ENCODE measurements at places on chromosomes 11 and 22. TPM values are rescaled to one million over a fixed set of nuclear protein-coding genes. Genes with fewer than 3 reads are reported as not detected.

DNA sequence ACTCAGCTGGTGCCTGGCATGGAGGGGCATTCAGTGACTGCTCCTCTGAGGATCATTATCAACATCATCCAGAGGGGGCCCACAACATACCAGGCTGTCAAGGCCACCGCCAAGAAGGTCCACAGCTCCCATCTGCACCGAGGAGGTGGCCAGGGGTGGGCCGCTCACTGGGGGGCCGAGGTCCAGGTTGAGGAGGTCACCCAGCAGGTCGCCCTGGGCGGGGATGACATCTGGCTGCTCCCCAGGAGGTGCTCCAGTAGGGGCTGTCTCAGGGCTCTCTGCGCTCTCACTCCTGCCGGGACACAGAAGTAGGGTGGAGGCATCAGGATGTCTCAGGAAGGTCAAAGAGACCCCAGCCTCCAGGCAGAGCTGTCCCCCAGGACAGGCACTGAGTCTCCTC lies 25.1 kb upstream of the RASL10A start:
- no peaks in the 10 kb centered on the region for H3K27me3 ChIP-seq
- no peaks in the 10 kb centered on the region for H3K36me3 ChIP-seq
- H3K27ac ChIP-seq: no peak overlapping the region
- no peaks in the 10 kb centered on the region for H3K4me1 ChIP-seq
- DNase-seq: no peak

PNPLA5 gene
- polyA plus RNA-seq: 0.08 TPM

TALDO1 gene
- polyA plus RNA-seq: 103 TPM

PKNOX2 gene
- 14.1 TPM for polyA plus RNA-seq

Measured in left lung (tissue), 14 donors.